ENCODE measurements at places on chromosomes 4 and X. TPM values are rescaled to one million over a fixed set of nuclear protein-coding genes. Genes with fewer than 3 reads are reported as not detected.

GRCh38 chr4:87032884-87033533 lies 98.2 kb downstream of the AFF1 start:
- no peak for DNase-seq

Gene ADH7
- not detected for total RNA-seq

Gene PCSK1N
- total RNA-seq: 7.5 TPM

DNA sequence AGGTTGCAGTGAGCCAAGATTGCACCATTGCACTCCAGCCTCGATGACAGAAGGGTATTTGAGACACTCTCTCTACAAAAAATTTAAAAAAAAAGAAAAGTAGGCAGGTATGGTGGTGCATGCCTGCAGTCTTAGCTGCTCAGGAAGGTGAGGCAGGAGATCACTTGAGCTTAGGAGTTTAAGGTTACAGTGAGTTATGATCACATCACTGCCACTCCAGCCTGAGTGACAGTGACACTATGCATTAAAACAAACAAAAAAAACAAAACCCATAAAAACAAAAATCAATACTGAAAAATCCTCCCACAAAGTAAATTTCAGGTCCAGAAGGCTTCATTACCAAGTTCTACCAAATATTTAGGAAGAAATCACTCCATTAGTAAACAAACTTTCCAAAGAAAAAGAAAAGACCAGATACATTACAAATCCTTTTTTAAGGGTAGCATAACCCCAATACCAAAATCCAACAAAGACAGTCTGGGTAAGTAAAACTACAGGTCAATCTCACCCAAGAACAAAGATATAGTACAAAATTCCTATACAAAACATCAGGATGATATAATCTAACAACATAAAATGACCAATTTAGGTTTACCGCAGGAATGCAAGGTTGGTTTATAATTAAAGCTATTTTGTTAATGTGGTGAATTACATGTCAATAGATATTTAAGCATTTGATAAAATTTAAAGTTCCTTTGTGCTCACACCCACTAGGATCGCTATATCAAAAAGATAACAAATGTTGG lies 11.7 kb downstream of the NELFA start:
- DNase-seq: no peak

- DNase-seq: no peak
Observed at GRCh38 chr4:138897811-138898226, 117.8 kb upstream of the NOCT start.

- no peak for DNase-seq
Observed at GRCh38 chr4:41294445-41295062, 37.8 kb downstream of the UCHL1 start.

DNA sequence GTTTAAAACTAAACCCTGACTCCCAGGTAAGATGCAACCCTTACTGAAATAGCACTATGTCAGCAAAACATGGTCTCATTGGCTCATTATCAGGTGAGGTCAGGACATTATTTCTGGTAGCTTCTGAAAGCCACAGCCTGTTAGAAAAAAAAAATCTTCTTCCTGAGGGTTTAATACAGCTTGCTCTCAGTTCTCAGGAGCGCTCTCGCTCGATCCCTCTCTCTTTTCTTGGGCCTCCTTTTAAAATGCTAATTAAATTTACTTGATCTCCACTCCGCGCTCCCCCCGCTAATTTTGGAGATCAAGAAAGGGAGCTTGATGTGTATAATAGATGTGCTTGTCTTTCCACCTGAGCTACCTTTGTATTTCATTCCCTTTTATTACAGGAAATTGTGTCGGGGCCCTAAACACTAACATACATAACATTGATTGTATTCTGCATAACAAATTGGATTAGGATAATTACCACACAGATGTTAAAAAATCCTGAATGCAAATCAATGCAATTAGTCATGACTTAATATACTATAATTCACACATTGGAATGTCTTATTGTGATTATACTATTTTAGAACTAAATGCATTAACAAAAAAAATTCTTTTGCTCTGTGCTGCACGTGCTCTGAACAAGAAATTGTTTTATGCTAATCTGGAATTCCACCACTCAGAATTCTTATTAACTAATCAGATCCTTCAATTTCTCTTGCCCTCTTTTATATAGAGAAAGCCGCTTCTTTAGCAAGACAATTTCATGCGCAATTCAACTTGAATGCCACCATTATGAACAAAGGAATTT lies 101.6 kb upstream of the TEX13D start:
- DNase-seq: no peak

- DNase-seq: no peak
Observed at GRCh38 chrX:87515836-87516235, 1.8 kb upstream of the KLHL4 start.

Gene AMBN
- not detected for total RNA-seq

DNA sequence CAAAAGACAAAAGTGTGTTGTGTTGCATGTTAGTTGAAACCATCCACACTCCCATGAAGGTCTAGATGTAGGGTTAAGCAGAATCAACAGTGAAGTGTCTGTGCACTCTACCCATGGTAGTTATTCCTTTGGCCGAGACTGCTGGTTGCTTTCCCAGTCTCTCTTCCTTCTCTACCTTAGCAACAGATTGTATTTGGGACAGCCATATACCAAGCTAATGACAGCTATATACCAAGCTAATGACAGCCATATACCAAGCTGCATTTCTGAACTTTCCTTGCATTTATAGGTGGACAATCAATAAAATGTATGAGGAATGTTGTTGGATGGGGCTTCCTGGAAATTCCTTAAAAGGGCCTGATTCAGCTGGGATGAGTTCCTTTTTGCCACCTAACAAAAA lies 80.5 kb upstream of the ENPEP start:
- DNase-seq: no peak

Gene FRG2
- not detected for total RNA-seq

GRCh38 chr4:176413171-176413570 lies 93.4 kb downstream of the SPCS3 start:
- DNase-seq: no peak

DNA sequence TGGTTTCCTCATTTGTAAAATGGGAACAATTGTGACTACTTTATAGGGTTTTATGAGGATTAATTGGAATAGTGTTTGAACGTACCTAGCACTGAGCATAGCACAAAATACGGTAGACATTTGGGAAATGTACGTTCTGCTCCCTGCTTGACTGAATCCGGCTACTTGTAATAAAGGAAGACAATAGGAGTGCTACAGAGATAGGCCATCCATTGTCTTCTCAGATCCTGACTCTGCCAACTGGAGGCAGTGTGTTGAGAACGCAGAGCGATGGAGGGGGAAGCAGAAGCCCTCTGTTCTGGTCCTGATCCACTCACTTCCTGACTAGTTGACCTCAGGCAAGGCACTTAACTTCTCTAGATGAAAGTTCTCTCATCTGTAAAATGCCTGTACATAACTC lies 26.4 kb downstream of the ENPP6 start:
- no peak for DNase-seq

Gene CCDC160
- not detected for total RNA-seq

- peak; percentile 69 for DNase-seq
Observed at GRCh38 chr4:104494822-104495559, at the start of gene CXXC4. TSS of gene CXXC4 (minus strand) at chr4:104494894. CDS start at chr4:104491802, 3,092 bp downstream.

GRCh38 chrX:72115380-72115779 lies 16.3 kb downstream of the RTL5 start:
- DNase-seq: peak; percentile 8

DNA sequence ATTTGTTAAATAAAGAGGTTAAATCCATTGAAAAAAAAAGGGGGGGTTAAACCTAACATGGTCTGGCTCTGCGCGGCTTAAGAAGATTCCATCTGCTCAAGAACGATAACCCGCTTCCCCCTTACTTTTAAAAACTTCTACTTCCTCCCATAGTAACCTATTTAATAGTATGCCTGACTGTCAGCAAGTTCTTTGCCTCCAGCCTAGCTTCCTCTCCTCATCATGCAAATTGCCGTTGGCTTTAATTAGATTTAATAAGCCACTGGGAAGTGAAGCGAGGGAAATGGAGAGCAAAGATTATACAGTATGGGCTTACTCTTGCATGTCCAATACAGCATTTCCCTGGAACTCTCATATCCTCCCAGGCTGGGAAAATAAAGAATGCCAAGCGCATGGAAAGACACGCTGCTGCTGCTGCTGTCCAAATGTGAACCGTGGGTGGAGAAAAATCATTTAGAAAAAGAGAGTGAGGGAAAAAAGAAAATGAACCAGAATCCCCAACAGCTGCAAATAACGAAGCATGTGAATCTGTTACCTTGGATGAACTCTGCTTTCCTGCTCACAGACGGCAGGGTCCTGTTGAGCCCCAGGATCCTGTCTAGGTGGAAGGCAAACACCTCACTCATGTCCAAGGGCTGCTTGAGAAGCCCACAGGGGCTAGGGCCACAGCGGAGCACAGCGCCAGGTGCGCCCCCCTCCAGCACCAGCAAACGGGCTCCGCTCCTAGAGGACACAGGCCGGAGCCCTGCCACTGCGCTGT lies 2.7 kb downstream of the GASK1B start:
- peak; percentile 86 for DNase-seq

DNA sequence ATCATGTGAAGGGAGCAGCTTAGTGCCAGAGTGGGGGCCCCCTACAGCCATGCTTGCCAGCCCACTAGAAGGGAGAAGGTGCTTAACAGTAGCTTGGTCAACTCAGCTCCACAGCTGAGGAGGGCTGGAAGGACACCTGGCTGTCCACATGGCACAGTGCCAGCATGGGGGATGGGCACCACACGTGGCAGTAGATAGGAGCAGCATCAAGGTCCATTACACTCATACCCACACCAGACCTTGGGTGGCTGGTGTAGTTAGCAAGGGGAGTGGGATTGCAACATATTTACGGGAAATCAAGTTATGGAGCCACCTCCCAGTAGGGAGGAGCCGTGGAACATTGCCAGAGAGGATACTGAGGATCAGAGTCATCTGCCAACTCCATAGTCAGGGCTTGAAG lies 37.9 kb upstream of the SLC4A4 start:
- DNase-seq: no peak

DNA sequence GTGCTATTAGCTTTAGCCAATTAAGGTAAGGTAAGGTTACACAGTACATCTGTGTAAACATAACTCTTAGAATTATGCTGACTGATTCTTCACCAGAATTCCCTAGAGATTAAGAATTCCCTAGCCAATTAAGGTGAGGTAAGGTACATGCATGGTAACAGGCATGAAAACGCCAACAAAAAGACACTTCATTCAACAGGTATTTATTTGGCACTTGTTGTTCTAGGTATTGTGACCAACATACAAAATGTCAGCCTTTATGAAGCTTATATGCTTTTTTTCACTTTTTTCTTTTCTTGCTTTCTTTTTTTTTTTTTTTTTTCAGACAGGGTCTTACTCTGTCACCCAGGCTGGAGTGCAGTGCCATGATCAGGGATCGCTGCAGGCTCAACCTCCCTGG lies 47.2 kb downstream of the EDNRA start:
- no peak for DNase-seq

DNA sequence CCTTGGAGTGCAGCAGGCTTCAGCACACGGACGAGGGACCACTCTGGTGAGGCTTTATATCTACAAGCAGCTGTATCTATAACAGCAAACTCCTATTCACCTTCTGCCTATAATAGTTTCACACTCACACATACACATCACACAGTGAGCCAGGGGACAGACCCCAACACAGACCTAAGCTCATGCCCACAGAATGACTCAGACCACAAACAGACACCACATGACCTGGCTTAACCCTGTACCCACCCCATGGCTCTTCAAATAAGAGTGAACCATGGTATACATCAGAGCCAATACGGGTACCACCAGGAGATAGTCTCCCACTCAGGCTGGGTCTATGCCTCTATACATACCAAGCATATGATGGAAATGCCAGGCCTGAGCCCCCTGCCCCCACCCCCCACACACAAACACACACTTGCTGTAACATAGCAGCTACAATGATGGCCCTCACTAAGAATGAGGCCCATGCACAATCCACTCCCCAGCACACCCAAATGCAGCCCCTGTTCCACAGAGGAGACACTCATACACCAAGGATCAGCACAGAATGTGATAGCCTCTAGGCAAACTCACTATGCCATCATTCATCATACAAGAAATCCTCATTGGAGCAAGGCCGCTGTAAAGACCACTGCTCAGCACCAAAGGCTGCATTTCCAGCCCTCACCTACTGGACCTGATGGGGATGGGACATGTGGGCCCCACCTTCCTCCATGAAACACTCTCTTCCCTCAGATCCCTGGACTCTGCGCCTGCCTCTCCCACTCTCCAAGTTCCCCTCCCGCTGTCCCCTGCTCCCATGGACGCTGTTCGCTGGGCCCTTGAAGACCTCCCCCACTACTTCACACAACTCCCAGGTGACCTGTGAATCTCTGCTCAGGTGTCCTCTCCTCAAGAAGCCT lies 62.1 kb upstream of the XIAP start:
- no peak for DNase-seq

Gene DDIT4L
- 0.46 TPM for total RNA-seq

DNA sequence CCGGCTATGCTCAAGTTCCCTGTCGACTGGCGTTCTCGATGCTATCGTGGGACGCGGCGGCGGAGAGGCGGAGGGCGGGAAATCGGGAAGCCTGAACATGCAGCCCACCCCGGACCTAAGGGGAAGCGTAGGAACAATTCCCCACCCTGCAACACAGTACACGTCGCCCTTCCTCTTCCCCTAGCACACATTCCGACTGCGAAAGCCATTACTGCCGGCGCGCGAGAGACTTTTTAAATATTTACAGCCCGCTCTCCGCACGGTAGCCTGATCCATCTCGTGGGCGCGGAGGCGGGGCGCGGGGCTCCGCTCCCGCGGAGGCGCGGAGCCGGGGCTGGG lies 48.1 kb upstream of the BCOR start:
- DNase-seq: no peak

GRCh38 chr4:105184316-105184980 lies 37.8 kb downstream of the TET2 start:
- no peak for DNase-seq

DNA sequence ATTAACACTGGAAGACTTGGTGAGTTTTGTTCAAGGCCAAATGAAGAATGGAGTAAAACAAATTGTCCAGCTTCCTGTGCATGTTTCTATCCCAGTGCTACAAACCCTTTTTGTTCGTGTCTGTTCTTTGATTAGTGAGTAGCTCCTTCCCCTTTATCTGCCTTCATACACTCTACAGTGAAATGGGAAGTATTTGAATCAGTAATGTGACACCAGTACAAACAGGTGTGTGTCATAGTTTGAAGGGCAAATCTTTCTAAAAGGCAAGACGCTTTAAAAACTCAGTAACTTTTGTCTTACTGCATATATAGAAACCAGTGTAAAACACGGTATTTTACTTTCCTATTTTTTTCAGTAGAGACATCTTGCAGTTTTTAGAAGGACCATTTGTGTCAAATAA lies 5.9 kb downstream of the ARHGEF38 start:
- DNase-seq: no peak

- no peak for DNase-seq
Observed at GRCh38 chr4:38310446-38311043, 350.3 kb downstream of the PTTG2 start.

Gene SFRP2
- 27.1 TPM for total RNA-seq

GRCh38 chrX:47232803-47233332 lies at the start of gene USP11:
TSS of gene USP11 (plus strand) at chrX:47233009. CDS start at chrX:47233044, 35 bp downstream.
- DNase-seq: peak; percentile 34

GRCh38 chr4:52907510-52907909 lies 45.4 kb downstream of the RASL11B start:
- DNase-seq: no peak

- DNase-seq: no peak
Observed at GRCh38 chrX:9622128-9622527, 143.5 kb downstream of the GPR143 start.
